Progenitor cell of endocrine pancreas (in vitro differentiated cells): ENCODE measurements at places on chromosomes 2 and 18.

- no peak overlapping the region for H3K27ac ChIP-seq
- H3K36me3 ChIP-seq: no peaks in the 10 kb centered on the region
- no peak for DNase-seq
- no peak overlapping the region for H3K4me3 ChIP-seq
- peaks cover 6% of the 10 kb centered on the region for H3K27me3 ChIP-seq
These were observed 164.8 kb upstream of the KLHL14 start for GRCh38 chr18:32937597-32937996.

DNA sequence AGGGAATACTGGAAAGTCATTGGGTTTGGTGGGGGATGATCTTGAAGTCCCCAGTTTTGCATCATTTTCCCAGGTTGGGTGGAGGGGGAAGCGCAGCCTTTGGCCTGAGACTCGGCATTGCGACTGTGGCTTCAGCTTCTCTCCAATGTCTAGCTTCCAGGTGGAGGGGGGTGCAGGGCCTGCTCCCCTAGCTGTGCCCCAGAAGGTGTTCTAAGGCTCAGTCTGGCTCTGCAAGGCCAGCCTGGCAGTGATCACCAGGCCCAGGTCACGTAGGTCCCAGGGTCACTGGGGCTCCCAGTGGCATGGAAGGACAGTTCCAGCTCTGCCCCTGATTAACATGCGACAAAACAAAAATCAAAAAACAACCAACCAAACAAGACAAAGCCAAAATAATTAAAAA, 56.9 kb upstream of the HAAO start:
- H3K27ac ChIP-seq: no peak overlapping the region
- H3K4me3 ChIP-seq: no peak overlapping the region
- H3K36me3 ChIP-seq: no peaks in the 10 kb centered on the region
- H3K27me3 ChIP-seq: peaks cover 7% of the 10 kb centered on the region
- H3K4me1 ChIP-seq: peaks cover 18% of the 10 kb centered on the region

DNA sequence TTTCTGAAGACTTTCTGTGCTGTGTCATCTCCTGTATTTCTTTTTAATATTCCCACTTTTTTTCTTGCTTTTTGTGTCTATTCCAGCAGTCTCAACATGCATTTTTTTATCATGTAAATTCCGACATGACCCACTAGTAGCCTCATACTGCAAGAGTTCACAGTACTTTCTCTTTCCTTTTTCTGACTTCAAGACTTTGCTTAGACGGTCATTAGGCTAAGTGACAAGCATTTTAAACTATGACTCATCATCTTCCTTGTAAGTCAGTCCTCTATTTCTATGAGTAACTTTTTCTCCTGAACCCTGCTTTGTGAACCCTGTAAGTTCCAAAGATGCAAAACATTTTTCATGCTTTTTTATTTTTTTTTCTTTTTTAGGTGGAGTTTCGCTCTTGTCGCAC, 381.2 kb downstream of the TXNL1 start:
- H3K4me3 ChIP-seq: no peak overlapping the region
- H3K36me3 ChIP-seq: no peaks in the 10 kb centered on the region
- peaks cover under 1% of the 10 kb centered on the region for H3K27me3 ChIP-seq

DNA sequence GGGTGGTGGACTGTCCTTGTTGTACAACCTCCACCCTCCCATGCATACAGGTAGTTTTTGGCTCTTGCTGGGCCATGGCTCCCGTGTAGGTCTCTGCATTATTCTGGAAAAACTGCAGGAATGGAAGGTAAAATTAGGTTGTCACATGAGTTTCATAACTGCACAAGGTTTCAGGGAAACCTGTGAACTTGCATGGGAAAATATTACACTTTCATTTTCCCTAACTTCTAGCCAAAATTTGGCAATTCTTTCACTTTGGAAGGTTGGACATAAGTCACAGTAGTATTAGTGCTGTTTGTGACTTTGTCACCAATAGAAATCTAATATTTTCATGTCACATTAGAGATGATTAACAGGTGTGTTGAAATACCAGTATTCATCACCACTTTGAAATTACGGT, 118.1 kb upstream of the MGAT5 start:
- no peaks in the 10 kb centered on the region for H3K27me3 ChIP-seq
- H3K27ac ChIP-seq: no peak overlapping the region
- no peak overlapping the region for H3K4me3 ChIP-seq
- H3K36me3 ChIP-seq: peaks cover 16% of the 10 kb centered on the region
